Neural crest cell (in vitro differentiated cells): ENCODE measurements at places on chromosomes 11 and 22. TPM values are rescaled to one million over a fixed set of nuclear protein-coding genes. Genes with fewer than 3 reads are reported as not detected.
A peak's percentile ranks its signal among the peaks of the same experiment; 100 is the strongest.

GRCh38 chr22:29450222-29450621, 11.8 kb downstream of the RFPL1 start:
- no peak overlapping the region for H3K27ac ChIP-seq
- H3K4me1 ChIP-seq, result peaks cover 5% of the 10 kb centered on the region
- H3K4me3 ChIP-seq, result no peak overlapping the region

GRCh38 chr11:87035976-87036583, 1.7 kb upstream of the TMEM135 start:
- no peak overlapping the region for H3K27ac ChIP-seq
- peak overlapping the region; percentile 97 for H3K4me3 ChIP-seq
- no peak for DNase-seq
- no peaks in the 10 kb centered on the region for H3K27me3 ChIP-seq
- peaks cover 66% of the 10 kb centered on the region for H3K4me1 ChIP-seq
- no peaks in the 10 kb centered on the region for H3K36me3 ChIP-seq

Gene ARHGAP20
- 0.20 and 0.23 TPM in 2 replicates for total RNA-seq

DNA sequence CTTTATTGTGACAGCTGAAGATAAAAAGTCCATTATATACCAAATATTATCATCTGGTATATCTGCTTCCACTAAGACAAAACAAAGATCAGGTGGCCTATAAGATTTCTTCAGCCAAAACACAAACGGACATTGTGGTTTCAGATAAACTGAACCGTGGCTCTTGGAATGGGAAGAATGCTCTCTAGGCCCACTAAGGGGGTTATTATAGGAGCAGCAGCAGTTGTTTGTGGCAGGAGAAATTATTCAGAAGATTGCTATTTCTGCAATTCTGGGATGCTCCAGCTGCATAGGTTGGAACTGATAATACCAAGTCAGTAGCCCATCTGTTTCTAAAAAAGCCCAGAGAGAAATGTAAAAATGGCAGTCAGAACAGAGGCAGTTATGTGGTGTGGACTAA, 145.3 kb downstream of the NCAM1 start:
- peaks cover 9% of the 10 kb centered on the region for H3K4me1 ChIP-seq
- H3K27me3 ChIP-seq, result no peaks in the 10 kb centered on the region
- no peak overlapping the region for H3K4me3 ChIP-seq
- no peak overlapping the region for H3K27ac ChIP-seq
- H3K36me3 ChIP-seq, result no peaks in the 10 kb centered on the region

Gene MUC5AC
- not detected in 2 replicates for total RNA-seq

Gene KRTAP5-1
- total RNA-seq, result not detected in 2 replicates

DNA sequence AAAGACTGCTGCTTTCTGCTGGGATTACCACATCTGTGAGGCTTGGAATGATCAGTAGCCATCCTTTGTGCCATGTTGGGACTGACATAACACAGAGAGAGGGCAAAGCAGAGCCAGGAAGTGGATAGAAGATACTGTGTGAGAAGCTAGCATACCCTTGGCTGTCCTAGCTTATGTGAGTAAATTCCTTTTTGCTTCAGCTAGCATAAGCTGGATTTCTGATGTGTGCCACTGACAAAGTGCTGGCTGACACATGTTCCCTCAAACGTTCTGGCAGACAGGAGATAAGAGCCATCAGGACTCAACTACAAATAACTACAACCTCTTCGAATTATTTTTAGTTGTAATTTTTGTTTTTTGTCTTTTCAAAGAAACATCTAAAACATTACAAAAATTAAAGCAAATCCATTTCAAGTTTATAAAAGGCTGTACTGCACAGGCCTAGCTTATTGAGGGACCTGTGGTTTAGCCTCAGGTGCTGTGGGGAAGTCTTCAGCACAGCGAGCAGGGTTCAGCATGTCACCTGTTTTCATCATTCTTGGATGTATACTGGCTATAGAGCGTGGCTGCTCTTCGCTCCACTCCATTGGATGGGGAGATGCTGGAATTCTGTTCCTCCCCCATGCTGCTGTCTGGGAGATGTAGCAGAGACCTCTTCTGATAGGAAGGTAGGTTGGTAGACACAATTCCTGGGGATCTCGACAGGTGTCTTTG, 120.9 kb downstream of the SWAP70 start:
- H3K27ac ChIP-seq, result no peak overlapping the region
- no peak for DNase-seq
- no peak overlapping the region for H3K4me3 ChIP-seq
- H3K36me3 ChIP-seq, result peaks cover 20% of the 10 kb centered on the region

GRCh38 chr11:105368711-105369110, 229.1 kb upstream of the CARD18 start:
- DNase-seq, result no peak
- H3K27me3 ChIP-seq, result peaks cover 19% of the 10 kb centered on the region
- H3K27ac ChIP-seq, result no peak overlapping the region

DNA sequence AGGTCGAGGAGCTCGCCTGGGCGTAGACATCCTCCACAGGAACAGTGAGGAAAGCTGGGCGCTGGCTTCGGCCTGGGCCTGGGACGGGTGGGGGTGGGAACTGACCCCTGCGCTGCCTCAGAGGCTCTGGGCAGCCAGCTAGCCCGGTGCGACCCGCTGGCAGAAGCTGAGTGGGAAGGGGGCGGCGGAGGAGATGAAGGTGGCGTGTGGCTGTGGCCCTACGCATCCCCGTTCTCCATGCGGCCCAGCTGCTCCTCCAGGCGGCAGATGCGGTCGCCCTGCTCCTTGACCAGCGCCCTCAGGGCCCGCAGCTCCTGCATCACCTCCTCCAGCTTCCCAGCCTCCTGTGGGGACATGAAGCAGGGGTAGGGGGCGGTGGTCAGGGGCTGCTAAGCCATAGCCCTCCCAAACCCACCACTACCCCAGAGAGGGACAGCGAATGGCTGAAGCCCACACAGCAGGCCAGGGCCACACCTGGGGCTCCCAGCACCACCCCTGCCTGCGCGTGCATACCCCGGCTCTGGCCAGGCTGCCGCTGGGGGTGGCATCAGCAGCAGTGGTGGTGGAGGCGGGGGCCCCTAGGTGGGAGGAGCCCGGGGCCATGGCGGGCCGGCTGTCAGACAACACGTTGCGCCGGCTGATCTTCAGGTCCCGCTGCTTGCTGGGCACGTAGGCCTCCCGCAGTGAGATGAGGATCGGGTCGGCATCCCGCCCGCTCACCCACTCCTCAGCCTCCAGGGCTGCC, 848 bp upstream of the PTPRCAP start:
- H3K27me3 ChIP-seq, result no peaks in the 10 kb centered on the region
- H3K36me3 ChIP-seq, result peaks cover 3% of the 10 kb centered on the region
- H3K4me3 ChIP-seq, result no peak overlapping the region
- no peak for DNase-seq

DNA sequence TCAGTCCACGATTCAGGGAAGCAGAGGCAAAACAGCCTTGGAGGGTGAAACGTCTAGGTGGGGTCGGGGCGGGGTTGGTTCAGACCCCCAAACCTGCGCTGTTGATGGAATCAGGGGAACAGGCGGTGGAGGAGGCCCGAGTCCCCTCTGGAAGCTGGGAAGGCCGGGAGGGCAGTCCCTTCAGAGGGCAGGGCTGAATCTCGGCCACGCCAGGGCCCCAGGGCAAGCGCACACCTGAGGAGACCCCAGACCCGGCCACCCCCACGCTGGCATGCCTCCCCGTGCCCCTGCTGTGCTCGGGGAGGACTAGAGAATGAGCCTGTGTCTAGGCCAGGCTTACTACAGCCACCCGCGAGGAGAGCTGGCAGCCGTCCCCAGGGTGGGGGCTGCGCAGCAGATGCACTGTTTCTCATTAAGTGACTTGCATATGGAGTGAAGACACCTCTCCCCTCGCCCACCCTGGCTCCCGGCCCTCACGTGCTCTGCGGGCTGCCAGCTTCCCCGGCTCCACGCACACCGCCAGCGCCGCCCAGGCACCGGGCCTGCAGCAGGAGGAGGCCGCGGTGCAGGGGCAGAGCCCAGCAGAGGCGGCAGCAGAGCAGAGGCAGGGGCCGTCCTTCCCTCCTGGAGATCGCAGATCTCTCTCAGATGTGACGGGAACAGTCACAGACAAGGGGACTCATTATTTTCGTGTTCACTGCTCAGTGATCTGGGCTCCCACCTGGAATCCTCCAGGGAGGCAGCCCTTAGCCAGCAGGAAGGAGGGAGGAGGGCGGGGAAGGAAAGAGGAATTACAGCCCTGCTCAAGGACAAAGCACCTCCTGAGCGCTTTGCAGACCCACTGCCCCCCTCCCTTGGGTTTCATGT, 47.1 kb upstream of the OPCML start:
- H3K27ac ChIP-seq, result no peak overlapping the region
- H3K27me3 ChIP-seq, result no peaks in the 10 kb centered on the region
- H3K4me1 ChIP-seq, result peaks cover 18% of the 10 kb centered on the region
- peaks cover 4% of the 10 kb centered on the region for H3K36me3 ChIP-seq
- no peak overlapping the region for H3K4me3 ChIP-seq

GRCh38 chr11:83219095-83219494, 25.6 kb downstream of the ANKRD42 start:
- DNase-seq, result no peak
- H3K36me3 ChIP-seq, result peaks cover 2% of the 10 kb centered on the region
- no peaks in the 10 kb centered on the region for H3K27me3 ChIP-seq
- no peak overlapping the region for H3K27ac ChIP-seq

DNA sequence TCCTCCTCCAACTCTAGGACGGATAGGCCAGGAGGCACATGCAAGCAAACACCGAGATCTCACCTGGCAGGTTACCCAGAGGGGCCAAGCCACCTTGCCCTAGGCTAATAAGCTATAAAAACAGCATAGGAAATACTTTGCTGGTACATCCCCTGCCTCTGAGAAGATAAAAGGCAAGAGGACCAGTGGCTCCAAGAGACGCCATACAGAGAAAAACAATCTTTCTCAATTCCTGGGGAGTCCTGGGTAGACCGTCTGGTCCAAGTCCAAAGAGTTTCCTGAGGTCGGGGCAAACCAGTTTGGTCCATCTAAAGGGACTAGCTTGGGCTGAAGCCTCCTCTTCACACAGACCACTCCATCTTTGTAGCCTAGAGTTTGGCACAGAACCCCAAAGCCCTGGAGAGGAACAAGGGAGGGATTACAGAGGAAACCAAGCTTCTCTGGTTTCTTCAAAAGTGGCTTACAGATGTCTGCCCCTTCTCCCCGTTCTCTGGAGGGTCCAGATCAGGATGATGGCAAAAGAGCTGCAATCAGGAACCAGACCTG, 40.4 kb downstream of the NUMA1 start:
- no peak overlapping the region for H3K4me3 ChIP-seq
- H3K27ac ChIP-seq, result no peak overlapping the region
- H3K4me1 ChIP-seq, result peaks cover 7% of the 10 kb centered on the region
- H3K36me3 ChIP-seq, result peaks cover 3% of the 10 kb centered on the region
- no peak for DNase-seq
- H3K27me3 ChIP-seq, result no peaks in the 10 kb centered on the region

- H3K4me3 ChIP-seq, result no peak overlapping the region
- no peak overlapping the region for H3K27ac ChIP-seq
- DNase-seq, result no peak
Measured at GRCh38 chr11:43632181-43632580, 48.4 kb upstream of the HSD17B12 start.

DNA sequence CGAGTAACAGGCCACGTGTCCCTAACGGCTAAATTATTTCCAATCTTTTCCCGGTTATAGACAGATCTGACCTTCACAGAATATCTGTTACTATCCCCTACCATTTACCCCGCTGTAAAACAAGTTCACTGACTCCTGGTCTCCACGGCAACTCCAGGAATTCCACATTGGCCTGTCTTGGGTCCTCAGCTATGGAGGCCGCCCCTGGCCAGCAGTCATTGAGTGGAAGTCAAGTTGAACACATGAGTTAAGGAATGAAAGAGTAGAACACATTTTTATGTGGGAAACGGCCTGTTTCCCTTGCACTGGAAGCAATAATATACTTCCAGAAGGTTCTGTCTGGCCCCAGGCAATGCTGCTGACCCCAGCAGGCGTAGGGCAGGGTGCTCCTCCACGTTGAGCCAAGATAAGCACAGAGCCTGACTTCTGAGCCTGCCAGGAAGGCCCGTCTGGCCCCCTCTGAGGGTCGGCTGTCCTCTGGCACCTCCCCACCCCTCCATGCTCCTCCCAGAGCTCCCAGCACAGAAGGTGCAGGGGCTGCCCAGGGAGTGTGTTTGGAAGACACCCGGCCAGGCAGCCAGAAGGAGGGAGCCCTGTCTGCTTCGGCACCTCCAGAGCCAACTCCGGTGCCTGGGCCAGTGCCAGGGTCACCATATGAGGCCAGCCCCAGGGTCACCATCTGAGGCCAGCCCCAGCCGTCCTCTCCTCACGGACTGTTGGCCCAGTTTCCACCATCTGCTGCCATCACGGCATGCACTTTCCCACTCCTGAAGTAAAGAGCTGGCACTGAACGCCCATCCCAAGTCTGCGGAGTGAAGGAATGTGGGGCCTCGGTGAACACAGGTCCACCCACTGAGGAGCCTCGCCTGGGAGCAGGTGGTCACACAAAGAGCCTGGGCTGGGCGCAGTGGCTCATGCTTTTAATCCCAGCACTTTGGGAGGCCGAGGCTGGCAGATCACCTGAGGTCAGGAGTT, 813.2 kb downstream of the BRD1 start:
- no peak for DNase-seq
- no peaks in the 10 kb centered on the region for H3K27me3 ChIP-seq
- no peak overlapping the region for H3K27ac ChIP-seq
- peaks cover 20% of the 10 kb centered on the region for H3K4me1 ChIP-seq
- H3K4me3 ChIP-seq, result no peak overlapping the region

- H3K27me3 ChIP-seq, result peaks cover 1% of the 10 kb centered on the region
- peak overlapping the region; percentile 33 for H3K27ac ChIP-seq
- peaks cover 5% of the 10 kb centered on the region for H3K4me1 ChIP-seq
- H3K36me3 ChIP-seq, result no peaks in the 10 kb centered on the region
- no peak for DNase-seq
Measured at GRCh38 chr11:19939415-19939929, 220.8 kb downstream of the DBX1 start.

DNA sequence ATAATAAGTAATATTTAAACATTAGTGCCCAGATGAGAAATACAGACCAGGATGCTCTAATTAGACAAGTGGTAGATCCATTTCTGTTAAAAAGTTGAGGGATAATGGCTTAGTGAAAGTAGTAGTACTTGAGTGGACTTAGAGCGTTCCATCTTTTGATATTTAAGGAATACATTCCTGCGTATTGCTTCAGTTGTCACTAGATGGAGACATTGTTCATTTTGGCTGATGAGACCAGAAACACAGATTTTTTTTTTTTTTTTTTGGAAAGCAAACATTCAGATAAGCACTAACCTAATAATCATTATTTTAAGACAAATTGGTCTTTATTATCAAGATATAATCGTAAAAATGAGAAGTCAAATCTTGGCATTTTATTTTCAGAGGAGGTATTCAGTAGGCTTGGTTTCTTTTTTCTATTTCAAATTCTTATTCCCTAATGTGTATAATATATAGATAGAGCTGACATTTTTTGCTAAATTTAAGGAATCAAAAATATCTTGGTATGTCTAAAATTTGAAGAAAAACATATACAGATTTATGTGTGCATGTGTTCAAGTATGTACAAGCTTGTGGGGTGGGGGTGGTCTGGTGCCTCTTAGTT, 92.9 kb downstream of the DYNC2H1 start:
- H3K36me3 ChIP-seq, result peaks cover 5% of the 10 kb centered on the region
- H3K27me3 ChIP-seq, result no peaks in the 10 kb centered on the region
- no peaks in the 10 kb centered on the region for H3K4me1 ChIP-seq
- no peak overlapping the region for H3K27ac ChIP-seq
- no peak overlapping the region for H3K4me3 ChIP-seq

- no peak overlapping the region for H3K4me3 ChIP-seq
- no peaks in the 10 kb centered on the region for H3K36me3 ChIP-seq
- peaks cover 15% of the 10 kb centered on the region for H3K27me3 ChIP-seq
- H3K27ac ChIP-seq, result no peak overlapping the region
- no peak for DNase-seq
Measured at GRCh38 chr11:44280257-44280656, 29.7 kb downstream of the ALX4 start.
